M059J (cell line): ENCODE measurements at places on chromosomes 5 and 9.

GRCh38 chr9:70318002-70318401 lies 59.2 kb downstream of the SMC5 start:
- DNase-seq, result no peak

GRCh38 chr5:72107131-72107900 lies at the start of gene MAP1B:
MAP1B (plus strand) TSS chr5:72107475; CDS start chr5:72107532, 57 bp downstream.
- peak; percentile 62 for DNase-seq

- DNase-seq, result no peak
Observed at GRCh38 chr9:10566848-10567247, 46.0 kb downstream of the PTPRD start.

DNA sequence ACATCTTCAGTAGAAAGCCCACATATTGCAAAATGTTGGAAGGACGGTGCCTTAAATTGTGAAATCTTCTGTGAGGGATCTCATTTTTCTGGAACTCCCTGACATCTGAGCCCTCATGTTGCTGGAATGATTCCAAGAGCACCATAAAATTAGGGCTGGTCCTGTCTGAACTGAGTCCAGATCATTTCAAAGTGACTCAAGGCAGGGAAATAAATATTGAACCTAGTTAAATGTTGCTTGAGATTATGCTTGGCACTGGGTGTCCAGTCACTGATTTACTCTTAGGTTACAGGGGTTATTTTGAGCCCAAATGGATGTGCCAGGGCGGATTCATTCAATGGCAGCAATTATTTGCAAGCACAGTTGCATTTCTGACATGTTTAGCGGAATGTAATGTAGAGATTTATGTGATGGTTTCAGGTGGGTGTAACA lies 437.0 kb downstream of the PIK3R1 start:
- DNase-seq, result peak; percentile 72

- DNase-seq, result no peak
Observed at GRCh38 chr9:15468145-15468544, 42.6 kb downstream of the PSIP1 start.

DNA sequence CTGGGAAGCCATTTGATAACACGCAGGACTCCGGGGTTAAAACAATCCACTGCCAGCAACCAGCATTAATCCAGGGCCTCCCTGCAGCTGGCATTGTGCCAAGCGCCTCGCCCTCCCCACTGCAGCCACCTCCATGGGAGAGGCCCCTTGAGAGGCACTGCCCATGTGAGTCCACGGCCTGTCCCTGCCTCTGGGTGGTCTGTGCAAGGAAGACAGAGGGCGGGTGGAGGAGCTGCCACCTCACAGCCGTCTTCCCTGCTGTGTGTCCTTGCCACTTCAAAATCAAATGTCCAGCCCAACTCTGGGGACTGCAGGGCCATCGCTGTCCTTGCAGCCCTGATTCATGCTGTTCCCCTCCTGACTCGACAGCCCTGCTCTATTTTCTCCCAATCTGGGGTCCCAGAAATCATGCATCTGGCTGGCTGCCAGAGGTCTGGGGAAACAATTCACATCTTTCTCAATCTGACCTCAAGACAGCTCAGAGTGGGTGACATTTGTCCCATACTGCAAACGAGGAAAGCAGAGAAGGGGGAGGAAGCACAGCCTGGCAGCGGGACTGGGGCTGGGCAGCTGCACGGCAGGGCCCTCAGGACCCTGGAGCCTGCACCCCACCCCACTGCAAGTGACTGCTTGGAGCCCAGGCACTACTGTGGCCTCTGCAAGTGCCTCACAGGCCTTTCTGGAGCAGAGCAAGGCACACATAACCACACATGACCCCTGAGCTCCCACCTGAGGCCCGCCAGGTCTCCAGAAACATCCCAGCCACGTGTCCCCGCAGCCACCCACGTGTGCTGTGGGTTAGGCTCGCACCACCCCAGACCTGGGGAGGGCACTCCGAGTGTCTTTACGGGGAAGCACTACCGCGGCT lies 15.7 kb downstream of the BRD3OS start:
- DNase-seq, result no peak
